ENCODE measurements at places on chromosomes 5 and 9. TPM values are rescaled to one million over a fixed set of nuclear protein-coding genes. Genes with fewer than 3 reads are reported as not detected.

DNA sequence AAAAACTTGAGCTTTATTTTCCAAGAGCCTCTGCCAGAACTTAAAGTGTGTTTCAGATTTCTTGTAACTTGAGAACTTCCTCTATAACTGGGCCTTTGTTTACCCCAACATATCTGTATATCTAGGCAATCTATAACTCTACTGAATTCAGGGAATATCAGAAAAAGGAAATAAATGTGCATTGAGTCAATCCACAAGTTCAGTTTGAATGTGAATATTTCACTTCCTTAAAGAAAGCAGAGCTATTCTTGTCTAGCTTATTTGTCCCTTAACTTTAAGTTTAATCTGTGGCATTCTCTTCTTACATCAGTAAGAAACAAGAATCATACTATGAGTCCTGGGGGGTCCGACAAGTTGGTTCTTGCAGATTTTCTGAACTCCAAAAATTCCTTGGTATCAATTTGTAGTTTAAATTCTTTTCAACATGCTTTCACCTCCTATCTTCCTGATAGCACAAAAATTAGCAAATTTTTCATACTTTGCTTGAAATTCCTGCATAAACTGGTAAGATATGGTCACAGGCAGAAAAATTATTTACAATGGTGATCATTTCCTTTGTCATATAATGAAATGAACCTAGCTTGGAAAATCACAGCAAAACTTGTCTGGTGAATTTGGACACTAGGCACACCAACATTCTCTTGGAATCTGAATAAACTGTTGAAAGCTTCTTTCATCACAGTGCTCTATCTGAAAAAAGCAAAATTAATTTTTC, 19.8 kb upstream of the ITGA1 start:
- DNase-seq = no peak

- no peak for DNase-seq
Observed at GRCh38 chr5:78640662-78641474, 7.7 kb downstream of the LHFPL2 start.

- no peak for DNase-seq
Observed at GRCh38 chr9:14027116-14027800, 286.7 kb downstream of the NFIB start.

DNA sequence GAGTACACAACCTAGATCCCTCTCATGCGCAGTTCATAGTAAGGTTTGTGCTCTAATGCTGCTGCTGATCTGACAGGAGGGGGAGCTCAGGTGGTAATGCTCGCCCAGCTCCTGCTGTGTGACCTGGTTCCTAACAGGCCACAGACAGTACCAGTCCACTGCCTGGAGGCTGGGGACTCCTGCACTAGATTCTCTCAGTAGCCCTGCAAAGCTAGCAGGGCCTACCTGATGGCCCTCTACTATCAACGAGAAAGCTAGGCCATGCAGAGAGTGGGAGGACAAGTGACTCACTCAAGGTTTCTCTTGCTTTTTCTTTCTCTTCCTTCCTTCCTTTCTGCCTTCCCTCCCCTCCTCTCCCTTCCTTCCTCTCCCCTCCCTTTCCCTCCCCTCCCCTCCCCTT, 55.1 kb upstream of the TEX48 start:
- DNase-seq = no peak

The MLANA gene
- not detected for total RNA-seq

The ACTL7B gene
- not detected for total RNA-seq
